ENCODE measurements at places on chromosomes 5 and 9. TPM values are rescaled to one million over a fixed set of nuclear protein-coding genes. Genes with fewer than 3 reads are reported as not detected.

- no peak overlapping the region for H3K27ac ChIP-seq
- peaks cover 37% of the 10 kb centered on the region for H3K4me1 ChIP-seq
- no peaks in the 10 kb centered on the region for H3K36me3 ChIP-seq
- H3K4me3 ChIP-seq = no peak overlapping the region
- DNase-seq = peak; percentile 33
- no peaks in the 10 kb centered on the region for H3K27me3 ChIP-seq
Measured at GRCh38 chr5:123182072-123182471, 93.0 kb downstream of the PRDM6 start.

DNA sequence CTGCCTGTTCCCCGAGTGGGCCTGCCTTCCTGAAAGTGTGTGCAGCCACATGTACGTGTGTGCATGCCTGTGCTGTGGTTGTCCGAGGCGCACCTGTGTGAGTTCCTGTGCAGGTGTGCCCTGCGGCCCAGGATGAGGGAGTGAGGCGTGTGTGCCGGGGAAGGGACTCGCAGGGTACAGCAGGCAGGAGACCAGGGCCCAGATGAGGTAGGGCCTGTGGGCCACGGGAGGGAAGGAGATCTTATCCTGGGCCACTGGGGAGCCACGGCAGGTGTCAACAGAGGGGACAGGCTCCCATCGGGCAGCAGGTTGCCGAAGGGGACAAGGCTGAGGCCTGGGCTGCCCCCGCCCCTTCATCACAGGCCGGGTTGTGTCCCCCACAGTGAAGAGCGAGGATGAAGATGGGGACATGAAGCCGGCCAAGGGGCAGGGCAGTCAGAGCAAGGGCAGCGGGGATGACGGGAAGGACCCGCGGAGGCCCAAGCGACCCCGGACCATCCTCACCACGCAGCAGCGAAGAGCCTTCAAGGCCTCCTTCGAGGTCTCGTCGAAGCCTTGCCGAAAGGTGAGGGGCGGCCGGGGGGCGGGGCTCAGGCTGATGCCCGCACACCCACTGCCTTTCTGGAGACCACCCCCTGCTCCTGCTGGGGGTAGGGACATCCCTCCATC, 79.2 kb downstream of the LMX1B start:
- no peaks in the 10 kb centered on the region for H3K36me3 ChIP-seq
- no peak for DNase-seq
- H3K27ac ChIP-seq = no peak overlapping the region

DNA sequence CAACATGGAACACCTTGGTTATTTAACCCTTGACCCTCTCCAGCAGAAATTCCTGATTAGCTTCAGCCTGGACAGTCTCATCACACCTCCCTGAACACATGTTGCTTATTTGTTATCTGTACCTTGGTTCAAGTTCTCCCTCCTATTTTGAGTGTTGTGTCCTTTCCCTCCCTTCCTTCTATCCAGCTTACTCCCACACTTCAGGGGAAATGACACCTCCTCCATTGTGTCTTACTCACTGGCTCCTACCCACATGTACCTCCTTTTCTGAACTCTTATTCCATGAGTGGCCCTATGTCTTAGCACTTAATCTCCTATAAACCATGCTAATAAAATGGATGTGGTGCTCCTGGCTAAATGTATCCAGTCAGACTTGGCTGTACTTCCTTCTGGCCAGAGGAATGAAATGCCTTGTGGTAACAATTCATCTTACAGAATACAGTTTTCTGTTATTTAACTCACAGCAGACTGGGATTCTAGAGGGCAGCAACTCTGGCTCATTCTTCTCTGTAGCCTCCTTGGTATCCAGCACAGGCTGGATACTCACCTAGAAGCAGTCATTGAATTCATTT, 11.2 kb downstream of the LIX1 start:
- H3K27me3 ChIP-seq = no peaks in the 10 kb centered on the region
- no peak overlapping the region for H3K4me3 ChIP-seq
- peak; percentile 2 for DNase-seq
- H3K27ac ChIP-seq = peak overlapping the region; percentile 71
- H3K4me1 ChIP-seq = peaks cover 66% of the 10 kb centered on the region
- peaks cover 8% of the 10 kb centered on the region for H3K36me3 ChIP-seq

Gene SPATA31E1
- polyA plus RNA-seq = not detected

DNA sequence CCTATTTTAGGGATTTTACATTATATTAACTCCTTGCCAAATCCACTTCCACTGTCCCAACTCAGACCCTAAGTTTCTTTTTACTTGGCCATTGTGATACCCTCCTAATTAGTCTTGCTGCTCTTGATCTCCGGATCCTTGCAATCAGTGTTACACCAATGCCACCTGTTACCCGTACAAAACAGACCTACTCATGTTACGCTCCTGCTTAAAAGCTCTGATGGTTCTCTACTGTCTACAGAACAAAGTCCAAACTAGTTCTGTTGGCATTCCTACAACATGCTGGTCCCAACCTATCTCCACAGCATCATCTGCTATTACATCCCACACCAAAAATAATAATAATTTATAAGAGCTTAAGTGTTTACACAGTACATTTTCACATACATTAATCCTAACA, 9.8 kb downstream of the ECPAS start:
- DNase-seq = no peak
- no peak overlapping the region for H3K4me3 ChIP-seq
- no peaks in the 10 kb centered on the region for H3K27me3 ChIP-seq
- no peaks in the 10 kb centered on the region for H3K36me3 ChIP-seq
- H3K27ac ChIP-seq = no peak overlapping the region

Gene GARIN3
- not detected for polyA plus RNA-seq

- H3K4me1 ChIP-seq = no peaks in the 10 kb centered on the region
- H3K27ac ChIP-seq = no peak overlapping the region
- H3K27me3 ChIP-seq = no peaks in the 10 kb centered on the region
- DNase-seq = no peak
- H3K36me3 ChIP-seq = no peaks in the 10 kb centered on the region
Measured at GRCh38 chr5:180988016-180988415, 630 bp upstream of the BTNL3 start.

Gene SGCD
- polyA plus RNA-seq = not detected

DNA sequence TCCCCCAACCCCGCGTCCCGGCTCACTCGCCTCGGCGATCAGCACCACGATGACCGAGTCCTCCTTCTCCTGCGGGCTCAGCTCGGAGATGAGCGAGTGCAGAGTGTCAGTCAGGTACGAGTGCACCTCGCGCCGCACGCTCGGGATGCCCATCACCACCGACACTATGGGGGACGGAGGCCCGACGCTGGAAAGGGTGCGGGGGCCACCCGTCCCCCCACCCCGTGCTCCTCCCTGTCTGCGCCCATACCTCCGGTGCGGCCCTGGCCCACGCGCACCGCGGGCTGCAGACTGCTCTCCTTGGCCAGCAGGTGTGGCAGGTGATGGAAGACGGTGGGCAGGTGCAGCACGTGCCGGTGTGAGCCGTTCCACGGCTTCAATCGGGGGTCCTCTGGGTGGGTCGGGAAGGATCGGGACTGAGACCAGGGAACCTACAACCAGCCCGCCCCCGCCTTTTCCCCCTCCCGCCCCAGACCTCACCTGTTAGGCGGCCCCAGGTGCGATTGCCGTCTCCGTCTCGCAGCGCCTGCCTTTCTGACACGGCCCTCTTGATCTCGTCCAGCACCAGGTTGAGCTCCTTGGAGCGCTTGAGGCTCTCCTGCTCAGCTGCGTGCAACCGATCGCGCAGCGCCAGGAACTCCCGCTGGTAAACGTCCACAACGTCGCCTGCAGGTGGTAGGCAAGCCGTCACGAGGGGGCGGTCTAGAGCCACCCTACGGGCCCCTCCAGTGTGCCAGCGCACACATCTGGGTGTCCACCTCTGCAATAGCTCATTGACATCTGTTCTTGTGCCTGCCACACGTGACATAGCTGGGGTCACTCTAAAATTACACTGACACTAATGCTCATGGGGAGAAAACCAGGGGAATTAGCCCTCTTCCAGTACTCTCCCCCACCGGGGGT, 5.1 kb downstream of the MGAT4B start:
- H3K27ac ChIP-seq = no peak overlapping the region
- H3K27me3 ChIP-seq = no peaks in the 10 kb centered on the region
- peak; percentile 68 for DNase-seq
- peaks cover 7% of the 10 kb centered on the region for H3K36me3 ChIP-seq
- peaks cover 22% of the 10 kb centered on the region for H3K4me1 ChIP-seq

Gene ABCA1
- 6.7 TPM for polyA plus RNA-seq

DNA sequence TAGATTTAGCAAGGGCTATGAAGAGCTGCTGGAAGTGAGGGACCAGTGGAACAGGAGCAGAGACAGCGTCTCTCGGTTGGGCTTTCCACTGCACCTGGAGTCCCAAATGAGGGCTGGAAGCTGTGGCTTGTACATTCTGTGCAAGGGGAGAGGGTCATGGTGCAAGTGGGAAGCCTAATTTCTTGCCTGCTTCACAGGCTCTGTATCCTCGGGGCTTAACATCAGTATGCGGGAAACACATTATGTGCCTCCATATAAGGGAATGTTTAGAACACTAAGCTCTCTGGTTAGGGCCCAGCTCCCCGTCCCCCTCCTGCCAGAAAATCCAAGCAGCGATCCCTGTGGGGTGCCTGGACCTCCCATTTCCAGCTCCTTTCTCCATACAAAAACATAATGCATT, 89.0 kb upstream of the NIPAL4 start:
- H3K4me1 ChIP-seq = peaks cover 34% of the 10 kb centered on the region
- no peaks in the 10 kb centered on the region for H3K27me3 ChIP-seq
- H3K36me3 ChIP-seq = peaks cover 6% of the 10 kb centered on the region
- peak overlapping the region; percentile 94 for H3K27ac ChIP-seq

GRCh38 chr9:110802416-110803035, 133.9 kb downstream of the MUSK start:
- no peaks in the 10 kb centered on the region for H3K27me3 ChIP-seq
- H3K27ac ChIP-seq = no peak overlapping the region
- H3K36me3 ChIP-seq = no peaks in the 10 kb centered on the region
- H3K4me3 ChIP-seq = no peak overlapping the region
- DNase-seq = peak; percentile 82

Gene ZNF883
- polyA plus RNA-seq = 10.7 TPM

DNA sequence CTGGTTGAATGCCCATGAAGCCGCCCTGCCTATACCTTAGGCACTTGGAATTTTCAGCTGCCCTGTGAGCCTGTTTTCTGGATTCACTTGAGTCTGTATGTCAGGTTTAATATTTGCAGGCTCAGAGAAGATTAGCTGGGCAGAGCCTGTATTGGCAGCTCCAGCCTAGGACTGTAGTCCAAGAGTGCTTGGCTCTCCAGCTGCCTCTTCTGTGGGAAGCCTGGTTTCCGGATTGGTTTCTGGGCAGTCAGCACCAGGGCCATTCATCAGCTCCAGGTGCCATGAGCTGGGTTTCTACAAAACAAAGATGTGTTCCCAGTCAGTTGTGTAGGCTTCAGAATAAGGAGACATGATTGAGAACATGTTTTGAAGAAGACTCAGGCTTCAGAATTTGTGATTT, 90.1 kb downstream of the ARHGAP26 start:
- no peaks in the 10 kb centered on the region for H3K36me3 ChIP-seq
- H3K27me3 ChIP-seq = no peaks in the 10 kb centered on the region
- H3K4me3 ChIP-seq = no peak overlapping the region
- peaks cover 16% of the 10 kb centered on the region for H3K4me1 ChIP-seq
- DNase-seq = no peak

- H3K4me1 ChIP-seq = peaks cover 11% of the 10 kb centered on the region
- no peaks in the 10 kb centered on the region for H3K36me3 ChIP-seq
- no peak overlapping the region for H3K27ac ChIP-seq
- H3K27me3 ChIP-seq = peaks cover 100% of the 10 kb centered on the region
Measured at GRCh38 chr9:124010665-124011321, 775 bp upstream of the LHX2 start.

Gene SLC46A2
- not detected for polyA plus RNA-seq
